CD4-positive, alpha-beta memory T cell (primary cell): ENCODE measurements at places on chromosomes 5 and 9. TPM values are rescaled to one million over a fixed set of nuclear protein-coding genes. Genes with fewer than 3 reads are reported as not detected.

GRCh38 chr9:109868207-109868606 lies 88.2 kb downstream of the PALM2AKAP2 start:
- H3K4me1 ChIP-seq: no peaks in the 10 kb centered on the region
- no peak overlapping the region for H3K27ac ChIP-seq
- DNase-seq: no peak
- H3K4me3 ChIP-seq: no peak overlapping the region
- no peaks in the 10 kb centered on the region for H3K36me3 ChIP-seq

TSLP gene
- not detected for polyA plus RNA-seq

DNA sequence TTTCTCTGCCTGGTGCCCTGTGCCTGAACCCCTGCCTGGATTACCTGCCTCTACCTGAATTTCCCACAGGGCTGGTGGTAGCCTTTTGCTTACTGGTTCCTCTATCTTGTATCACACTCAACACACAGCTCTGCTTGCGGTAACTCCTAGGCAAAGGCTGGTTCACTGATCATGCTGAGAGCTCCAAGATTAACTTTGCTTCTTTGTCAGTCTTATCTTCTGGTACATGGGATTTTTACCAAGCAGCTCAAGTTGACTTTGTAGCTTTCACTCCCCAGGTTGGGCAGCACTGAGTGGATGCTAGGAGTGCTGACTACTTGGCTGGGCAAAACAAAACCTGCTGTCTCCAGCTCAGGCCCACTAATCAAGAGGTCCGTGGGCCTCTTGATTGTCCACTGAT lies 145.9 kb upstream of the GLRA1 start:
- DNase-seq: no peak
- H3K27ac ChIP-seq: no peak overlapping the region
- no peaks in the 10 kb centered on the region for H3K36me3 ChIP-seq
- no peak overlapping the region for H3K4me3 ChIP-seq

DNA sequence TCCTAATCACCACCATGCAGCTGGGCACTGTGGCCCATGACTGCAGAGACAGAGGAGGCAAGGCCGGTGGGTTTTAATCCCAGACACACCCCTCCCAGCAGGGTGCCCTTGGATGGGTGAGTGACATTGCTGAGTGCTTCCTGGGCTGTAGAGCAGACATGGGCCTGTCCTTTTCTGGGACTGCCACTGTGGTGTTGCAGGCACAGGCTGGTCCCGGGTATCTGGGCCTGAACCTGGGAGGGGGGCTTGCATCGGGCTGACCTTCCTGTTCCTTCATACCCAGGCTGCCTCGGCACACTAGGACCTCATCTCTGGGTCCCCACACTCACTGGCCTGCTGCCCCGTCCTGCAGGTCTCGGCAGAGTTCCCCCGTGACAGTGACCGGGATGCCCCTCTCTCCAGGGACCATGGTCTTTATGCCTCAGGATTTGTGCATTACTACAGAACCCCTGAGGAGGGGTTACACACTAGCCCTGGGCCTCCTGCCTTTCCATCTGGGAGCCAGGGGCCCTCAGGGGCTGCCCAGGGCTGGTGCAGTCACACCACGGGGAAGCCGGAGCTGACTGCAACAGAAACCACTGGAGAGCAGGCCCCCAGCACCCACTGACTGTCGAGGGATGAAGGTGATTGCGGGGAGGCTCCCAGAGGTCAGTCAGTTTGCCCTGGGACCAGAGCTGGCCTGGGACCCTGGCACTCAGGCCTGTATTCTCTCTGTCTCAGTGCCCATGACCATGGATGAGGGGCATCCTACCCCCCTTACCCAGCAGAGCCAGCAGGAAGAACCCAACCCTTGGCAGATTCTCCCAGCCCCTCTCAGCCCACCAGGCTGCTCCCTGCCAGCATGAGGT lies 8.9 kb upstream of the SLC25A48 start:
- no peak overlapping the region for H3K27ac ChIP-seq
- H3K36me3 ChIP-seq: no peaks in the 10 kb centered on the region
- no peak for DNase-seq
- H3K27me3 ChIP-seq: peaks cover under 1% of the 10 kb centered on the region
- no peak overlapping the region for H3K4me3 ChIP-seq

ALDH1A1 gene
- polyA plus RNA-seq: not detected

- no peak overlapping the region for H3K4me3 ChIP-seq
- peaks cover 34% of the 10 kb centered on the region for H3K4me1 ChIP-seq
- peaks cover 66% of the 10 kb centered on the region for H3K36me3 ChIP-seq
- no peaks in the 10 kb centered on the region for H3K27me3 ChIP-seq
Observed at GRCh38 chr5:40831346-40832210, 3.4 kb downstream of the RPL37 start.

DNA sequence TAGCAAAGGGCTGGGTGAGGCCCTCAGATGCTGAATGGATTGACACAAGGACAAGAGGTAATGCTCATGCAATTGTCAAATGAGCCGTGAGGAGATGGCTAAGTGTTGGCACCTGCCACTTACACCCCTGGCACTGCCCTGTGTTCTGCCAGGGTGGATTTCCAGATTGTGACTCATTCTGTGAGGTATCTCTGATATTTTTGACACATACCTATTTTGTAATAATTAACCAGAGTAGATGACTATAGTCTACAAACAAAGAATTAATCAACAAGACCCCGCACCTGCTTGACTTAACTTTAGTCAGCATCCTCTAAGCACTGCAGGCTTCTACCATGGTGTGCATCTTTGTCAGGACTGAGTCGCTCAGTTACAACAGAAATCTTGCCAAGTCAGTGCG lies 200.8 kb downstream of the DIRAS2 start:
- no peaks in the 10 kb centered on the region for H3K27me3 ChIP-seq
- no peak overlapping the region for H3K4me3 ChIP-seq
- no peak for DNase-seq
- H3K36me3 ChIP-seq: no peaks in the 10 kb centered on the region

GRCh38 chr5:133900534-133901270 lies 67.7 kb downstream of the C5orf15 start:
- H3K4me1 ChIP-seq: no peaks in the 10 kb centered on the region
- H3K4me3 ChIP-seq: no peak overlapping the region
- no peak for DNase-seq
- H3K36me3 ChIP-seq: no peaks in the 10 kb centered on the region
- H3K27ac ChIP-seq: no peak overlapping the region

- no peak overlapping the region for H3K4me3 ChIP-seq
- no peak for DNase-seq
- no peaks in the 10 kb centered on the region for H3K36me3 ChIP-seq
- H3K27me3 ChIP-seq: peaks cover 4% of the 10 kb centered on the region
- H3K4me1 ChIP-seq: no peaks in the 10 kb centered on the region
- no peak overlapping the region for H3K27ac ChIP-seq
Observed at GRCh38 chr5:149280802-149281201, 9.1 kb downstream of the AFAP1L1 start.

NR4A3 gene
- polyA plus RNA-seq: 0.17 TPM

DNA sequence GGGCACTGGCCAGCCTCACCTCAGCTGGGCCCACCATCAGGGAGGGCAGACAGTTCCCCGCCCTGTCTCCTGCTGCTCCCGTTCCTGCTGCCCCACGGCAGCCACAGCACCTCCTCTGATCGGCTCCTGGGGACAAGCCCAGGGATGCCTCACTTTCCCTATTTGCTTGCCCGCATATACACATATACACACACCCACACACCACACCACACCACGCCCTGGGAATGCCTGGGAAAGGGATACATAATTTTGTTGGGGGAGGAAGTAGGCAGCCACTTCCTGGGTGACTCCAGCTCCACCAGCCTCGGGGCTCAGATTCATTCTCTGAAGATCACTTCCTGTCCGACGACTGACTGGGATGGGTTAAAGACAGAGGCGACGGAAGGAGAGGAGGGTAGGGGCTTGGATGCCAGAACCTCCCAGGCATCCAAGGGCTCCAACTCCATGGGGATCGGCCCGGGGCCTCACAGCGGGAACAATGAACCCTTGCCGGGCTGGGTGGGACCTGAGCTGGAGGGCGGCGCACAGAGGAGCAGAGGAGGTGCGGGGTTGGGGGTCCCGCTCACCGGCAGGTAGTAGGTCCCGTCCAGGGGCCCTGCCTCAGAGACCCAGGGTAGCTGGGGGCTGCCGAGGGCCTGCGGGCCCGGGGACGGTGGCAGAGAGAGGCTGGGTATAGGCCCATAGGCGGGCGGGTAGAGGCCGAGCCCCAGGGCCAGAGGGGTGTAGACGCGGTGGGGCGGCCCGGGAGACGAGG lies 2.0 kb upstream of the MZB1 start:
- H3K4me1 ChIP-seq: peaks cover 42% of the 10 kb centered on the region
- H3K36me3 ChIP-seq: no peaks in the 10 kb centered on the region
- no peaks in the 10 kb centered on the region for H3K27me3 ChIP-seq
- no peak overlapping the region for H3K4me3 ChIP-seq
- no peak for DNase-seq

FBP1 gene
- polyA plus RNA-seq: 3.5 TPM
